ENCODE measurements at places on chromosomes 2 and 18.

GRCh38 chr2:231527955-231528635 is 2.1 kb downstream of the NMUR1 start:
- no peak for DNase-seq

GRCh38 chr2:140356697-140357096 is 1576.5 kb upstream of the NXPH2 start:
- no peak for DNase-seq

DNA sequence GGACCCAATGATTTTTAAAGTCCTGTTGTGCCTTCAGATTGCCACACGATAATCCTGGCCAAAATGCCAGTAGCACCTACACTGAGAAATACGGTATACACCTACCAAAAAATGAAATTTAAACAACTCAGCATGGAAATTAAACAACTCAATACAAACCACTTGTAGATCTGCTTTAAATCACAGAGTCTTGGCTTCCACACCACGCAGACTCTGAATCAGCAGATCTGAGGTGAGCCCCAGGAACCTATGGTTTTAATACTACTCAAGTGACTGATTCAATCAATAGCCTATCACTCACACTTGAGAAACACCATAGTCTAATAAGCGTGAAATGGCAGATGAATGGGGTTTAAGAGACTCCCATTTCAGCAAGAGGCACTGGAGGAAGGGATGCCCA is 46.9 kb downstream of the MAP4K3 start:
- no peak for DNase-seq

- DNase-seq = no peak
Measured at GRCh38 chr18:35991696-35992095, 19.2 kb downstream of the RMP24 start.

DNA sequence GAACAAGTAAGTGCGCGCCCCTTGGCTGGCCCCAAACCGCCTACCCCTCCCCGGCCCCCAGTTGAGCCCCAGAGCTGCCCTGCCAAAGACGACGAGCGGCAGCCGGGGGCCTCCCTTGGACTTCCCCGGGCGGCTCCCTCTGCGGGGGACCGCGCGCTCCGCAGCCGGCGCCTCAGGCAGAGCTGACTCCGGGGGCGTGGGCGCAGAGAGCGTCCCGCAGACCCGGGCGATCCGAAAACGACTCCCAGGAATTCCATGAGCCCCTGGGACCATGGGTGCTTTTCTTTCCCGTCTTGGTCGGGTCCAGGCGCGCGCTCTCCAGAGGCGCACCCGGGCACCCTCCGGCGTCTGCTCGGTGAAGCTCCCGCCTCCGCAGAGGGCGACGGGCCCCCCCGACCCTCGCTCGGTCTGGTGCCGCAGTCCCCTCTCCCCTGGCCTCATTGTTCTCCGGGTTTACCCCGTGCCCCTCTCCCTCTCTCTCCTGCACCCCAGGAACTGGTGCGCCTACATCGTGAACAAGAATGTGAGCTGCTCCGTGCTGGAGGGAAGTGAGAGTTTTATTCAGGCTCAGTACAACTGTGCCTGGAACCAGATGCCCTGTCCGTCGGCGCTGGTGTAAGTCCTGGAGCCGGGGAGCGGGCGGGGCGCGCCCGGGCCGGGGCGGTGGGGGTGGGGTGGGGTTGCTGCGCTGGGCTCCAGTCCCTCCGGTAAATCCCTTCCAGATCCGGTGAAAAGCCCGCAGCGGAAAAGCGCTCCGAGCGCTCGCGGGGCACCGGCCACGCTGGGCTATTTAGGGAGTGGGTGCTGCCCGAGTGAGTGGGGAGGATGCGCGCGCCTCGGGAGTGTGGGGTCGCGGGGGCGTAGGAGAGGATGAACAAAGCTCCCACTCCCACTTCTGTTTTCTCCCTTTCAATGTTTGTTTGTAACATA is 776 bp downstream of the EMILIN2 start:
- DNase-seq = peak; percentile 83

- DNase-seq = peak; percentile 28
Measured at GRCh38 chr18:23401400-23402347, 51.4 kb upstream of the RIOK3 start.

DNA sequence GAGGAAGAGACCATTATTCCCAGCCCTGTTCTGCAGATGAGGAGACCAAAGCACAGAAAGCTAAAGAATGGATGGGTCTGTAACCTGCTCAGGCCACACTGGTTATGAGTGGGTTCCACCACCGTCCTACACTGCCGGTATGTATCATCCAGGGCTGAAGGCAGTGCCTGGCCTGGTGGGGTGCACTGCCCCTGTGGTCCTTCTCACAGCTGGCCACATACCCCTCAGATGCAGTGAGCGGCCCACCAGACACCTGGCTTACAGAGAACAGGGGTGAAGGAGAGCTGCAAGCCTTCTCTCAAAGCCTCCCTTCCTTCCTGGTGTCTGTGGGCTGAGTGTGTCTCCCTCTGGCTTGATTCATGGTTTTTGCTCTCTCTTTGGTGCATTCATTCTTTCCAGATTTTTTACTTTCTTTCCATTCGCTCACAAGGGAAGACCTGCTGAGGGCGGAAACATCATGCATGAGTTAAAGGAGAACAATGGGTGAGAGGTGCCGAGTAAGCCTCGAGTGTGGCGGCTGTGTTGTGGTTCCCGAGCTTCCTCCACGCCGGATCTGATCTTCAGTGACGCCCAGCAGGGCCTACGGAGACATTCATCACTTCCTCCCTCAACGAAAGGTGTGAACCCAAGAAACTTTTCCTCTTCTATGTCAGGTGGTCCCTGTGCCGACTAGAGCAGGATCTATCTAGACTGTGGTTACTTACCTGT is 62.1 kb upstream of the REL start:
- no peak for DNase-seq

DNA sequence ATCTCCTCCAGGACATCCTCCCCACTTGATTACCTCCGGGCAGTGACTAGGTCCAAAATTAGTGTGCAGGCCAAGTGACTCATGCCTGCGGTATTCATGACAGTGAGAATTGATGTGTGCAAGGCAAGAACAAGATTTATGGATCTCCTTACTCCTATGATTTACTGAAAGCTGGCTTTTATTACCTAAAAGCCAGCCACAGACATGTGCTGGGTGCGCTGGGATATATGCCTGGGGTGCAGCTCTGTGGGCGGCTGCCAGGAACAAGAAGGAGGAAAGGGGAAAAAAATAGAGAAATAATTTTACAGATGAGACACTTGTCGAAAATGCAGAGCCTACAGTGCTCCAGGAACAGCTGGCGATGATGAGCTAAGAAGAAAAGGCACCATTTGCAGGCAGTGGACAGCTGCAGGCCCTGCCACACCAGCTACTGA is 359.3 kb downstream of the CMPK2 start:
- DNase-seq = no peak

DNA sequence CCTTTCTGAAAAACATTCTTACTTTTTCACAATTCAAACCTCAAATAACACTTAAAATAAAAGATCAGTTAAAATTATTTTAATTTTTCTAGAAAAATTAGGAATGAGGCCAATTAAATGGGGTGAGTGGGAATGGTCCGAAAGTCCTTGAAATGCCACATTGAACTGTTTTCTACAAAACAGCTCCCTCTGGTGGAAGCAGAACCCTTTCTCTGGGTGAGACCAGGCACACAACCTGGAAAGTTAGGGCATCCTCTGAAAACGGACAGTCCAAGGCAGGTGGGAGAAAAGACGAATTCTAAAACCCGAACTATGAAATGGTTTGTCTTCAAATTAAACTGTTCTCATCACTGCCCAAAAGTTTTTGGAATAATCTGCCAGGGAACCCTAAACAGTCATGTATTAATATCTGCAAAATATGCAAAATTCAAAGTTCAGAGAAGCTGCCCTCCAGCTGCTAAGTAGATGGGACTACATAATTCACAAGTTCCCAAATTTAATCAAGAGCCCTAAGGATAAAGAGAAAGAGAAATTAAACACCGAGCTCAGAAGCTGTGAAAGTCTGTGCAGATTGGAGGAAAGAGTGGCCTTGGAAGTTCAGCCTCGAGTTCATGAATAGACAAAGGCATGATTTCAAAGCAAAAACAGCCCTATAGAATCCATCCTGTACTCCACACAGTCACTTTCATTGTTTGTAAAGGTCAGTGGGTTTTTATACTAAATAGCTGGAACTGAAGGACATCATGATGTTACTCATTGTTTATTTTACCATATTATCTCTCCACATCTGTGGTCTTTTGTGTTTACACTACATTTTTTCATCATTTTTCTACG is 108.3 kb downstream of the PIEZO2 start:
- DNase-seq = peak; percentile 70

DNA sequence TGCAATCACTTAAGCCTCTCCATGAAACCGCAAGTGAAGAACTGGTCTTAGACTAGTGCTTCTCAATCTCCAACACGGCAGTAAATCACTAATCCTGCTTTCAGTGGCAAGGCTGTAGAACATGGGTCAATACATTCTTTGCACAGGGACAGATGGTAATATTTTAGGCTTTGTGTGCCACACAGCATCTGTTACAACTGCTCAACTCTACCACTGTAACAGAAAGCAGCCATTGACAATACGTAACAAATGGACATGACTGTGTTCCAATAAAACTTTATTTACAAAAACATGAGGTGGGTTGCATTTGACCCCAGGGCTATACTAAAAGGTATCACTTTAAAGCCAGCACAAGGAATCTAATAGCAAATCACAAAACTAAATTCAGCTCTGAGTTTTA is 51.1 kb downstream of the RNF152 start:
- DNase-seq = no peak

DNA sequence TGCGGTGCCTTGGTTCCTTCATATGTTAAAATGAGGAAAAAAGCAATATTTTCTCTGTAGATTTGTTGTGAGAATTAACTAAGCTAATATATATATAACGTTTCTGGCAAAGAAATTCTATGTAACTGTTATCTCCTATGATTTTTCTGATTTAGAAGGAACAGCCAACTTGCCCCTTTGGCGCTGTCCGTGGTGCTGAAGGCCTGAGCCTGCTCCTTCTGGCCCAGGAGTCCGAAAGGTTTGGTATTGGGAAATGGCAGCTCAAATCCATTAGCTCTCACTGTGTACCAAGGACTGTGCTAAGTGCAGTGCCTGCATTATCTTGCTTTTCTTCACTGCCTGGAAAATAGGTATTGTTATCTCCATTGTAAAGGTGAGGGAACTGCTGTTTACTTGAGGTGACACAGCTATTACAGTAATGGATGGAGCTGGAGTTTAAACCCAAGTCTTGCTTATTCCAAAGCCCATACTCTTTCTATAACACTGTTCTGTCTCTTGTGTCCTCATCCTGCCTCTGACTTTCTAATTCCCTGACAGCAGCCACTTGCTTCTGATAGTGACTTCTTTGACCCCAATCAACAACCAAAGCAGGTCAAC is 52.2 kb downstream of the C1QL2 start:
- DNase-seq = peak; percentile 31

- DNase-seq = peak; percentile 46
Measured at GRCh38 chr2:199409759-199410529, 47.8 kb downstream of the SATB2 start.

- DNase-seq = no peak
Measured at GRCh38 chr2:24771764-24772586, 21.2 kb downstream of the PTRHD1 start.

- DNase-seq = no peak
Measured at GRCh38 chr2:160670618-160671017, 177.0 kb upstream of the RBMS1 start.

GRCh38 chr18:44586782-44587524 is 93.7 kb upstream of the SETBP1 start:
- no peak for DNase-seq

GRCh38 chr2:177589186-177589585 is 196.6 kb downstream of the AGPS start:
- no peak for DNase-seq

GRCh38 chr2:63287956-63288355 is 237.3 kb downstream of the OTX1 start:
- no peak for DNase-seq

- peak; percentile 40 for DNase-seq
Measured at GRCh38 chr18:76805221-76805620, 17.1 kb upstream of the ZNF236 start.

- DNase-seq = no peak
Measured at GRCh38 chr2:167689444-167689843, 558.0 kb downstream of the STK39 start.

DNA sequence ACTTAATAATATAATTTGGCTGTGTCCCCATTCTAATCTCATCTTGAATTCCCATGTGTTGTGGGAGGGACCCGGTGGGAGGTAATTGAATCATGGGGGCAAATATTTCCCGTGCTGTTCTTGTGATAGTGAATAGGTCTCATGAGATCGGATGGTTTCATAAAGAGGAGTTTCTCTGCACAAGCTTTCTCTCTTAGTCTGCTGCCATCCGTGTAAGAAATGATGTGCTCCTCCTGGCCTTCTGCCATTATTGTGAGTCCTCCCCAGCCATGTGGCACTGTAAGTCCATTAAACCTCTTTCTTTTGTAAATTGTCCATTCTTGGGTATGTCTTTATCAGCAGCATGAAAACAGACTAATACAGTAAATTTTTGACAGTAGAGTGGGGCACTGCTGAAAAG is 102.5 kb upstream of the LTBP1 start:
- no peak for DNase-seq

DNA sequence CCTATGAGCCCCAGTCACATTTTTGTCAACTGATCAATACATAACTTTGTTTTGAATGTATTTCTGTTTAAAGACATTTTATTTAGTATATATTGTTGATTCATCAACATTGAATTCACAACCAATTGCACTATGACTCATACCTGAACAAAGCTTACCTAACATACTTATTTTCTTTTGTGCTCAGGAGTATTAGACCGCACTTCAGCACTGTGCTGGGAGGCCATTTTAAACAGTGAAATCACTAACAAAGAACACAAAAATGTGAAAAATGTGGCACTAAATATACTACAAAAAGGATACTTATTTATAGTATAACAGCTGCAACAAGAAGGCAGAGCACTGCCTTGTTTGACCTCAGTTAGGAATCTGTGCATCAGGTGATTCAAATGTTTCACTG is 12.4 kb upstream of the IFIH1 start:
- DNase-seq = no peak

GRCh38 chr2:219284501-219285372 is 5.6 kb downstream of the DNAJB2 start:
- DNase-seq = no peak

- no peak for DNase-seq
Measured at GRCh38 chr2:8400196-8400595, 281.7 kb upstream of the ID2 start.

- no peak for DNase-seq
Measured at GRCh38 chr2:19864381-19864780, 37.4 kb downstream of the TTC32 start.

DNA sequence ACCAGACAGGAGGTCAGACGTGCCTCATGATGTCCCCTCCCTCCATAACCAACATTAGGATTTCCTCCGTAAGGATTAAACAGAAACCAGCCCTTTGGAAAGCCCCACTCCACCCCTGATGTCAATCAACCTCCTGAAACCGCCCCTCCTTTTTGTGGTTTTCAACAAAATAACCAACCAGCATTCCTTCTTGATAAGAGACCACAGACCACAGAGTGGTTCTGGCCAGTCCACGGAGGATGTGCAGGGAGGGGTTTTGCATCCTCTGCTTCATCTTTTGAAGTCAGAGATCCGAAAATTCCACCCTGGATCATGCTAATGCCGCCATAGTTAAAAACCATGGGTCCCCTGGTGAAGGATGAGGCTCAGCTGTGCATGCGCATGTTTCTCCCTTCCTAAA is 180.0 kb upstream of the CCDC150 start:
- DNase-seq = peak; percentile 18
